NCI-H2029 (cell line): ENCODE measurements at places on chromosomes 1 and 21.

DNA sequence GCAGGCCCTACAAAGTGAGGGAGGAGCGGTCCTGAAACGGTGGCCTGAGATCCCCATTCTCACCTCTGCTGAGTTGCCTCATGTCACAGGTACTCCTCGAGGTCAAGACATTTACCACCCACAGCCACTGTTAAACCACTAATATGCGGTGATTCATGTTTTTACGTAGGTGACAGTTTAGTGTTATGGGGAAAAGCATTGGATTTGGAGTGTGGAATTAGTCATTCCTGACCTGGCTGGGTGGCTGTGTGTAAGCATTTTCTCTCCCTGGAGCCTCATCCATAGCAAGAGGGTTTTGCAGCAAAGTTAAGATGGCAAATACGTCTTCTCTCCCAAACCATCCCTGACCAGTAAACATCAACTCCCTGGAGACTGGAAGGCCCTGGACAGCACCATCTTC is 57.8 kb upstream of the KCNJ6 start:
- no peak for DNase-seq

GRCh38 chr1:87497380-87498203 is 168.9 kb downstream of the LMO4 start:
- no peak for DNase-seq

DNA sequence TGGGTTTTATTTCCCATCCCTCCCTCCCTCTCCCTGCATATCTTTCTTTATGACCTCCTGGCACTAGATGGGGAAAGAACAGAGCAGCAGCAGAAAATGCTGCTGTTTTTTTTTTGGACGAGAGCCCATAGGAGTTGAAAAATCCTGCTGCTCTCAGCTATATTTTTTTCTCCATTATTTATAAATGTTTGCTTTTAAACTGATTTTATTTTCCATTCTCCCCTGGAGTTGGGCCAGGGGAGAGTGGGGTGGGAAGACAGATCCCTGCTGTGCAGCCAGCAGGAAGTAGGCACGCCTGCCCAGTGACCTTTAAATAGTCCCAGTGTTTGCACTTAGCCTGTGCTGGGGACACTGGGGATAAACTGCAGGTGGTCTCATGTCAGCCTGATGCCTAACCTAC is 17.4 kb downstream of the SFT2D2 start:
- no peak for DNase-seq

GRCh38 chr1:201653233-201653632 is 114.3 kb downstream of the NAV1 start:
- DNase-seq, result no peak

- no peak for DNase-seq
Observed at GRCh38 chr1:173062150-173062938, 11.6 kb upstream of the TNFSF18 start.

- no peak for DNase-seq
Observed at GRCh38 chr1:226675715-226676357, 63.2 kb downstream of the ITPKB start.

DNA sequence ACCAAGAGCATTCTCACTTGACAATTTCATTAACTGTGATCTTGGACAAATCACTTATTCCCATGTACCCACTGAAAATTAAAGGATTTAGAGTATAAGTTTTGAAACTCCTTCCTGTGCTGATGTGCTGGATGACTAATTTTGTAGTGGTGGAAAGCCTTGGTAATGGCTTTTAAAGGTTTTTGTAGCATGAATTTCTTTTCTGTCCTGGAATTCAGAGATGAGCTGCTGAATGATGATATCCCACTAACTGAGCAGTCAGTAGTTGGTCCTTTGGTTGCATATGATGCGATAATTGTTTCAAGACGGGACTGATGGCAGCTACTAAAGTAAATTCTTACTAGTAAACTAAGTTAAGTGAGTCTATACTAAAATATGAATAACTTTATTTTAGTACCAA is 5.2 kb downstream of the RPL5 start:
- no peak for DNase-seq

DNA sequence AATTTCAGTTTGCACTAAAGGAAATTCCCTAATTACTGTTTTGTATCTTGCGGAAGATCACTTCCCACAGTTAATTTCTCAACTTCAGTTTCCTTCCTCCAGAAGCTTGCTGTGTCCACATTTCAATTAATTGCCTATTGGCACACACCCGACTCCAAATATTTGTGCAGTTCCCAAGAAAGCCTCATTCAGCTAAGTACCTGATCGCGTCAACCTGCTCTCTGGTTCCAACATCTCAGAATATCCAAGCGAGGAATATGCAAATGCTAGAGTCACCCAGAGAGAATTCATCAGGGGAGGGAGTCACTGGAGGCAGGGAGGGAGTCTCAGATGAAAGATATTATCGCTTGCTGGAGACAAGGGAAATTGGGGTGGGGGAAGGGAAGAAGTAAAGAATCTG is 351.3 kb downstream of the RRAGC start:
- no peak for DNase-seq

- DNase-seq, result no peak
Observed at GRCh38 chr1:198417039-198417438, 123.4 kb downstream of the ATP6V1G3 start.

DNA sequence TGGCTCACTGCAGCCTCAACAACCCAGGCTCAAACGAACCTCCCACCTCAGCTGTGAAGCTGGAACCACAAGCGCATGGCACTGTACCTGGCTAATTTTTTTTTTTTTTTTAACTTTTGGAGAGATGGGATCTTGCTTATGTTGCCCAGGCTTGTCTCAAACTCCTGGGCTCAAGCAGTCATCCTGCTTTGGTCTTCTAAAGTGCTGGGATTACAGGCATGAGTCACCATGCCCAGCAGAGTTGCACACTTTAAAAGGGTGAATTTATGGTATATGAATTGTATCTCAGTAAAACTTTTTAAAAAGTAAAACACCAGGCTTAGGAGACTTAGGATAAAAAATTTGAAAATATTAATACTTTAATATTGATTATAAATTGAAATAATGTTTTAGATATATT is 99.1 kb downstream of the CLEC20A start:
- DNase-seq, result no peak

GRCh38 chr1:202204065-202204464 is 10.5 kb downstream of the LGR6 start:
- no peak for DNase-seq
